ENCODE measurements at places on chromosomes 12 and 14.

GRCh38 chr12:88223519-88223918, 81.4 kb downstream of the TMTC3 start:
- DNase-seq: no peak

DNA sequence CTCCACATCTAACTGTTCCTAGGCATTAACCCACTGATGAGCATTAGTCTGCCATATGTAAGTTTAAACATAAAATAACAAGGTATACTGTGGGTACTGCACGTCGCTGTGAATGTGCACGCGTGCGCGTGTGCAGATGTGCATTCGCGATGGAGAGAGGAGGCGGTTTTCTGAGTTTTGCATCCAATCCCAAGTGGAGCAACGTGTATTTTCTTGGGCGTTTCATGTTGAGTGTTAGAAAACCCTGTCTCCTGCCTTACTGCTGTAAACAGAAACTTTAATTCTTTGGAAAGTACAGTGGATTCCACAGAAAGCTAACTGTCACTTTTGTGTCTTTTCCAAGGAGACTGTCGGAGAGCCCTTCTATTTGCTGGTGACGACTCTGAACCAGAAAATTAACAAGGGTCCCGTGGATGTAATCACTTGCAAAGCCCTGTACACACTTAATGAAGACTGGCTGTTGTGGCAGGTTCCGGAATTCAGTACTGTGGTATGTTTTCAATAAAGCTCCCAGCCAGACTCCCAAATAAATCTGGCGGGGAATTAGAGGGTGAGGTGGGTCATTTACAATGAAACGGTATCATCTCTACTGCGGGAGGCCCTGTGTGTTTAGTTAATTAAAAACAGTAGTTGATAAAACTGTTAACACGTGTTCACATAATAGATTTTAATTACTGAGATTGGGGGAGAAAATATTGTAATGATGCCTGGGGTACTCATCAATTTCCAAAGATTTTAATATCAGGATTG, 116.5 kb downstream of the PLXNC1 start:
- no peak for DNase-seq

DNA sequence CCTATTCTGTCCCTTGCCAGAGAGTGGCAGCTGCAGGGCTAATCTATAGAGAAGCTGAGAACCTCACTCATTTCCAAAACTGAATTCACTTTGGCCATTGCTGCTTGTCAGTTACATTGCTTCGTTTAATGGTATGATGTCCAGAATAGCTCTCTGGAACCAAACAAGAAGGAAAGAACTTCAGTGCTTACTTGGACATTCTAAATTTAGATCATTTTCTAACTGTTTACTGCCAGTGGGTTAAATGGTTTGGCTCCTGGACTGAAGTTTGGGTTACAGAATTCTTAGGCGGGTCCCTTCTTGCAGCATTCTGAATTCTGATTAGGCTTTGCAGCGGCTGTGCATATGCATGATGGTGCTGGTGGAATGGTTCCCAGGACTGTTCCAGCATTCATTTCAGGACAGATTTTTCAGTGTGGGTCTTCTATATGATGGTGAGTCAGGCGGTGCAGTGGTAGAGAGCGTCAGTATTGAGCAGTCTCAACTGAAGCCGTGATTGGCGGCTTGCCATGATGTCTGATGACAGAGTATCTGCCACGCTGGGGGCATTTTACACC, 148.7 kb downstream of the DYRK2 start:
- no peak for DNase-seq

- no peak for DNase-seq
These were observed 220.1 kb upstream of the C14orf180 start for GRCh38 chr14:104359301-104359968.

- peak; percentile 32 for DNase-seq
These were observed 38.9 kb downstream of the RASSF8 start for GRCh38 chr12:25997201-25997963.

DNA sequence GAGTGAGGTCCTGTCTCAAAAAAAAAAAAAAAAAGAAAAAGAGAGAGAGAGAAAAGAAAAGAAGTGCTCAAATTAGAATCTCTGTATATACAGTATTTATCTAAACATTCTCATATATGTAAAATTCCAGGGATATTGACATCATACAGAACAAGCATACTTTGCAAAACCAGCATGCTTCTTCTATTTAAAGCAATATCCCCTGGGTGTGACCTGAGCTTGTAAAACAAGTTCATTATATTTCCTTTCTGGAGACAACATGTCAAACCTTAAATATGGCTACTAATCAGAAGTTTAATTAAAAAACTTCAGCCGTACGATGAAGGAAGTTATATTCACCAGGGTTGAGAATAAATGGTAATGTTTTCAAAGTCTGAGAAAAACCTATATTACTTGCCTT, 175.8 kb upstream of the HMGA2 start:
- DNase-seq: no peak

DNA sequence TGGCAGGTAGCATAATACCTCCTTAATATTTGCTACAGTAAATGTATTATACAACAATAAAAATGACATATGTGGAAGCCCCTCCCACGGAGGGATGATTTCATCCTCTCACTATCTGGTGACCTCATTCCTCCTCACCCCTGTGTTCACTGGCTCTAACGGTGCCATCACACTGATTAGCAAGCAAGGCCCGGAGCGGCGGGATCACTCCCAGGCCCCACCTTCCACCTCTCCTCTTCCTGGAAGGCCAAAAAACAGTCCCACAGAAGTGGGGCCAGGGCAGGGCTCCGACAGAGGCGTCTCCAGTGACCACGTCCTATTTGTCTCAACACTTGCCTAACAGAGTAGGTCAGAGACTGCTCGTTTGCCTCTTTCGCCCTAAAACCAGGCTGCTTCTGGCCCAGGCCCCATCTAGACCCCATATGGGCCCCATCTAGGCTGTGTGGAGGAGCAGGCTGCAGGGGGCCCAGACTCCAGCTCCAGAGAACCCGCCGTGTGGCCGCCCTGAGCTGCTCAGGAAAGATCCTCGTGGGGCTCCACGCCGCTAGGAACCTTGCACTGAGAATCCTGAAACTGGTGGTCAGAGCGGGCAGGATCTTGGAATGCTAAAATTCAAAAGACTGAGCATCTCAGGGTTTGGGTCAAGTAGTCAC, 3.7 kb downstream of the SELPLG start:
- DNase-seq: peak; percentile 46

DNA sequence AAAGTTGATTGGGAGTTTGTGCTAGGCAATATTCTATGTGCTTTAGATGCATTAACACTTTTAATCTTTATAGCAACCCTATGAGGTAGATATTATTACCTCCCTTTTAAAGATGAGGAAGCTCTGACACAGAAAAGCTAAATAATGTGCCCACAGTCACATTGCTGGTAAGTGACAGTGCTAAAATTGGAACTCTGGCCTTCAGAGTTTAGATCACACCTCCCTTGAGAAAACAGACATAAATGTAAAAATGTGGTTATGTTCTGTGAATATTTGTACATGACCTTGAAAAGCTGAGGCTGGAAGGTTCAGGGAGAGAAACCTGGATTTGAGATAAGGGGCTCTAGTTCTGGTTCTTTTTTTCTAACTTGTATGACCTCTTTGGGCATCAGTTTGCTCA, 1.9 kb downstream of the ABHD4 start:
- DNase-seq: no peak

DNA sequence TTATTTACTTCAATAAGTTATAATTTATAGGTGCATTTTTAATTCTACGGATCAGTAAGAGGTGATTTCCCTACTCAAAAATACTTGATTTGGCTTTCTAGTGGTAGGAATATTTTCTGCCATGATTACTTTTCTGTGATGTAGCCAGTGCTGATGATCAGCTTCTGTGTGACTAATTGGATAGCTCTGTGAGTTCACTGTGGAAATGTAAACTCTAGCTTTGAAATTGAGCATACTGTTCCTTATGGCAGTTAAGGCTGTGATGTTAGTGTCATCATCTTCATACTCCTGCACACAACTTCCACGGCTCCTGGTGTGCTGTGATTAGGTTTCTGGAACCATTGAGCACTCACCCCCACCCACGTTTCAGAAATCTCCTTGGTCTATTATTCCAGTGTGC, 48.2 kb downstream of the PLEKHA5 start:
- no peak for DNase-seq

DNA sequence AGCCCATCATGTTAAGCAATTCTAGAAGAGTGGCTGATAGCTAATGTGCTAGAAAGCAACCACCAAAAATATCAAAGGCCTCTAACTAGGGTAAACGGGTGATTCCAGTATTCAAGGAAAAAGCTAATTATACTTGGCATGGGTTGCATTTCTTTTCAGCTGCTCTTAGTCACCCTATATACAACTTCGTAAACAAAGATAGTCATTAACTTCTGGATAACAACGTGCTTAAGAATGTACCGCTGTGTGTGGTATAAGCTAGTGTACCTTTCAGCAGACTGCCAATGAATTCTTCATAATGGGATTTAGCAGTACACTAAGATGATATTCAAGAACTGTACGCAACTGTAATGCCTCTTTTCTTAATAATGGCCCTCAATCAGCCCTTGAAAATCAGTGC, 42.2 kb upstream of the SLC6A13 start:
- DNase-seq: no peak

- DNase-seq: no peak
These were observed at the start of gene KRT75 for GRCh38 chr12:52434081-52434733. KRT75 (minus strand) TSS chr12:52434371; CDS start chr12:52434304, 67 bp downstream.

DNA sequence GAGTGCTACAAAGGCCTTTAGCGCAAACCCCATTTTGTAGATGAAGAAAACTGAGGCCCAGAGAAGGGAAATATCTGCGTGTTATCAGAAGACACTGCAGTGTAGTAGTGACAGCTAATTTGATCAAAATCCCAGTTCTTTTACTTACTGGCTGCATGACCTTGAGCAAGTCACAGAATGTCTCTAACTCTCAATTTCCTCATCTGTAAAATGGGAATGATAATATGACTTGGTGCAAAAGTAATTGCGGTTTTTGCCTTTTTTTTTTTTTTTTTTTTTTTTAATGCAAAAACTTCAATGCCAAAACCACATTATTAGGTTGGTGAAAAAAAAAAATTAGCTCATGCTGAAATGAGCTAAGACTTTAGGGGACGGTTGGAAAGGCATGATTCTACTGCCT, 69.7 kb downstream of the C12orf75 start:
- no peak for DNase-seq

DNA sequence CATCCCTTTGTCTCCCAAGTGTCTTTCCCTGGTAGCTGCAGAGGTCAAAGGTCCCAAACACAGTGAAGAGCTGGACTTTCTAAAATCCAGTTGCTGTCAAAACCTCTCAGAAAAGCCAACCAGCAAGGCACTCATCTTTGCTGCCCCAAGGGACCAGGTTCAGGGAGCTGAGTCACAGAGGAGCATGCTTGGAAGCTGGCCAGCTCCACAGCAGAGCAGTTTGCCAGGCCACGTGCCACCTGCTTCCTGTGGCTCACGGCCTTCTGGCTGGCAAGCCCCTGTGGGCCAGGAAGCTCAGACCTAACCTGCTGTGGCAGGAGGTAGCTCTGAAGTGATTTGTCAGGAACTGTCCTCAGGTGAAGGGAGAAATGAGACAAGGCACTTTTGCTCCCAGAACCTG, 3.6 kb downstream of the ISCU start:
- DNase-seq: no peak

- DNase-seq: no peak
These were observed 101.9 kb downstream of the TMTC3 start for GRCh38 chr12:88243982-88244381.

DNA sequence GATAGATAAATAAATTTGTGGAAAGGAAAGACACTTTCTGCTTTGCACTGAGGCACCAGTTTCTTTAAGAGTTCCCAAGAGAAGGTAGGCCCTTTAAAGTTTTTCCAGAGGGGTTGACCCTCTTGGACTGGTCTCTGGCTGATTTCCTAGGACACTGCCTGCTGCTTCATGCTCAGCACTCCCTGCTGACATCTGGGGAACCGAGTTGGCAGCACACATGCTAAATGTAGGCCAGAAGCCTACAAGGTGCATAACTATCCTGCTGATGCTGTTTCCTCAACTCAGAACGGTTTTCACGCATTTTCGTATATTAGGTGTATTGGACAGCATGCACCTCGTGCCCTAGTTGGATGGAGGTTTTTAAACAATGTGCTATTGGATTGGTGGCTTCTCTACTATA, 887.2 kb upstream of the SEL1L start:
- no peak for DNase-seq

DNA sequence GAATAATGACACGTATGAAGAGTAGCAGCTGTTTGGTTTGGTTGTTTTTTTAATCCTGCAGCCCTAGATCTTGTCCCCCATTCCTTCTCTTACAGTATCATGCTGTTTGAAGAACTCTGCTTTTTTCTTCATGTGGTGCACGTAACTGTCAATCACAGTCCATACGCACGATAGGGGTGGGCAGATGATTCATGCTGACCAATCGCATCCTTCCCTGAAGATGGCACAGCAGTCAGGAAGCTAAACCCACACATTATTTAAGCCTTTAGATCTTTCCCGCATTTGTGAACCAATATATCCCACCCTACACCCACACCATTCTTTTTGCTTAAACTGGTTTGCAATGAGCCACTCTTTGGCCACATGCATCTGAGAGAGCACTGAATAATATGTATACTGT, 158.9 kb upstream of the PLEKHA5 start:
- no peak for DNase-seq

DNA sequence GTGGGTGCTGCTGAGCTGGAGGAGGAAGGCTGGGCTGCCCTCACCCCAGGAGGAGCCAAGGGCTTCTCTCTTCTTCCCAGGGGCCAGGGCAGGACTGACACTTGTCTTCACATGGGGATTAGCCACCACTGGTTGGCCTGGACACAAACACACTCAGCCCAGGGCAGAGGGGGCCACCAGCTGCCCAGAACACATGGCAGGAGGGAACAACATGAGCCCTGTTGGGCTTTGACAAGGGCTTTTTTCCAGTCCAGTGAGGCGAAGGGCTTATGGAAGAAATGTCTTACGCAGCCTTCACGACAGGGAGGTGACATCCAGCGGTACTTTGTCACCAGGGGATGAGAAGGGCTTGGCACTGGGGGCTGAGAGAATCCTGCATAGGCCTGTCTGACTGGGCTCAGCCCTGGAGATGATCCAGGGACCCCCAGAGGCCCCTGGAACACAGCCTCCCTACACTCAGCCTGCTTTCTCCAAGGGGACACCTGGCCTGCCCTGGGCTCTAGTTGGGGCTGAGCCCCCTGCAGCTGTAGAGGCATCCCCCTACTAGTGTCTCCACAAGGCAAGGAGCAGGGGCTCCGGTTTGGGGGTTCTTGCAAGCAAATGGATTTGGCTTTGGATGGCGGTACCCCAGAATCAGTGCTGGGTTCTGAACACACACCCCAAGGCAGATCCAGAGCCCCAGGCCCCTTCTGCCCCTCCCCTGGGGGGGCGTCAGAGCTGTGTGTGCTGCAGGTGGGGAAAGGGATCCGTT, 18.9 kb downstream of the ARL6IP4 start:
- DNase-seq: peak; percentile 46

DNA sequence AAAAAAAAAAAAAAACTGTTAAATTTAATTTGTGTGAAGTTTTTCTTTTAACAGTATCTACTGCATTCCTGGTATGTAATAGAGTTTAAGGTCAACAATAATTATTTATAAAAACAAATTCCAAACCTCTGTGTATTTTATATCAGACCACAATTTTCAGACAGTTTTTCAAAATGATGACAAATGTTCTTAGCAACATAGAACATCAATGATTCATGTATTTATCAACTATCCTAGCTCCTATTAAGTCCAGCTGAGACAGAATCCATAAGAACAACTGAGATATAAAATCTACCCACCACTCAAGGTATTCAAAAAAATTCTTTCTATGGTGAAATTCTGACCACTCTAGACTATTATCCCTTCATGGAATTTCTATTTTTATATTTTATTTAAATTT, 144.5 kb downstream of the EPS8 start:
- no peak for DNase-seq

- no peak for DNase-seq
These were observed 38.9 kb upstream of the LRP6 start for GRCh38 chr12:12305568-12306300.

GRCh38 chr12:75651342-75651695, 139.9 kb upstream of the KRR1 start:
- no peak for DNase-seq

Measured in retina (tissue), 1 donor.